ENCODE measurements at places on chromosomes 1 and 21.

DNA sequence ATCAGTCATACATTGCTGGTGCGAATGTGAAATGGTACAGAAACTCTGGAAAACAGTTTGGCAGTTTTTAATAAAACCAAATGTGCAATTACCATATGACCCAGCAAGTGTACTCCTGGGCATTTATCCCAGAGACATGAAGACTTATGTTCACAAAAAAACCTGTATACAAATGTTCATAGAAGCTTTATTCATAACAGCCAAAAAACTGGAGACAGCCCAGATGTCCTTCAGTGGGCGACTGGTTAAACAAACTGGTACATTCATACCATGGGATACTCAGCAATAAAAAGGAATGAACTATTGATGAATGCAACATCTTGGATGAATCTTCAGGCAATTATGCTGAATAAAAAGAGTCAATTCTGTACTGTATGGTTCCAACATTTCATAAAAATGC lies 97.8 kb downstream of the DTL start:
- DNase-seq = no peak

DNA sequence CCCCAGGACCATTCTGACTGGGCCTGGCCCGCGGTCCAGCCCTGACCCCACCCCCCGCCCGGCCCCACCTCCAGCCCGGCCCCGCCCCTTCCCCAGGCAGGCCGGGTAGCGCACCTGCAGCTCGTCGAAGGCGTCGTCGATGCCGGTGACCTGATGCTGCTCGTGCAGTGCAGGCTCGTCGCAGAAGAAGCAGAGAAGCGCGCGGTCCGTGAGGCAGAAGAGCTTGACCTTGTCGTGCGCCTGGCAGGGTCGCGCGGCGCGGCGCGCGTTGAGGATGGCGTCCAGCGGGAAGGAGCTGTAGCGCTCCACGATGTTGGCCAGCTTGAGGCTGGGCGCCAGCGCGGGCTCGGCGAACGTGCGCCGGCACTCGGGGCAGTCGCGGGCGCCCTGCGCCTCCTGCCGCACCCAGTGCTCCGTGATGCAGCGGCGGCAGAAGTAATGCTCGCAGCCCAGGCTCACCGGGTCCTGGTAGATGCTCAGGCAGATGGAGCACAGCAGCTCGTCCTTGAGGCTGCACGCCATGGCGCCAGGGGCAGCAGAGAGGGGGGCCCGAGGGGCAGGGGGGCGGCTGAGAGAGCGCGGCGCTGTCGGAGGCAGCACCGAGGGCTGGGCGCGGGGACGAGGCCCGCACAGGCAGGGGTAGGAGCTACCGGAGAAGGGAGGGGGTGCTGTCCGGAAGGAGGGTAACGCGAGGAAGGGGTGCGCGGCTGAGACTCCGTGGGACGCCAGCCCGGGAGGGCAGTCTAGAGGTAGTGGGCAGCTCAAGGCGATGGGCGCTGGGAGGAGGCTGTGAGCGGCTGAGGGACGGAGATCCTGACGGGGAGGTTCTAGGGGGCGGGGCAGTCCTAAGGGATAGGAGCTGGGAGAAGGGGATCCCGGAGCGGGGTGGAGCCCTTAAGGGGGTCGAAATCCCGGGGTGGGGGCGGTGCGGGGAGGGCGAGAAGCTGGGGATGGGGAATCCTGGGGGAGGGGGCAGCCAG lies 642 bp downstream of the TRIM62 start:
- DNase-seq = peak; percentile 47

GRCh38 chr21:33856893-33857527 lies 58.6 kb downstream of the ATP5PO start:
- DNase-seq = no peak

- DNase-seq = no peak
These were observed 1203.4 kb downstream of the BRINP3 start for GRCh38 chr1:189274267-189274666.

- peak; percentile 36 for DNase-seq
These were observed 682 bp downstream of the SUCO start for GRCh38 chr1:172533513-172534151.

Data from G401 (cell line).